Bronchial epithelial cell (primary cell): ENCODE measurements at places on chromosomes 2 and 18. TPM values are rescaled to one million over a fixed set of nuclear protein-coding genes. Genes with fewer than 3 reads are reported as not detected.

The CPO gene
- total RNA-seq = 0.13 TPM in 1 of 2 replicates, not detected in the other

The FOXD4L1 gene
- total RNA-seq = 0.13 and 0.26 TPM in 2 replicates

The HOXD13 gene
- total RNA-seq = not detected in 2 replicates

The LONRF2 gene
- under 0.01 TPM in 1 of 2 replicates, not detected in the other for total RNA-seq

The NFATC1 gene
- 0.53 and 1.7 TPM in 2 replicates for total RNA-seq

The CRYGC gene
- not detected in 2 replicates for total RNA-seq
